ENCODE measurements at places on chromosomes 3 and 15.

- DNase-seq = no peak
Observed at GRCh38 chr15:92654662-92655061, 913 bp downstream of the FAM174B start.

GRCh38 chr15:68278595-68279405 lies 1.3 kb downstream of the FEM1B start:
- no peak for DNase-seq

- DNase-seq = no peak
Observed at GRCh38 chr3:27500035-27500434, 15.9 kb upstream of the SLC4A7 start.

GRCh38 chr3:35602395-35602936 lies 36.9 kb upstream of the ARPP21 start:
- DNase-seq = no peak

DNA sequence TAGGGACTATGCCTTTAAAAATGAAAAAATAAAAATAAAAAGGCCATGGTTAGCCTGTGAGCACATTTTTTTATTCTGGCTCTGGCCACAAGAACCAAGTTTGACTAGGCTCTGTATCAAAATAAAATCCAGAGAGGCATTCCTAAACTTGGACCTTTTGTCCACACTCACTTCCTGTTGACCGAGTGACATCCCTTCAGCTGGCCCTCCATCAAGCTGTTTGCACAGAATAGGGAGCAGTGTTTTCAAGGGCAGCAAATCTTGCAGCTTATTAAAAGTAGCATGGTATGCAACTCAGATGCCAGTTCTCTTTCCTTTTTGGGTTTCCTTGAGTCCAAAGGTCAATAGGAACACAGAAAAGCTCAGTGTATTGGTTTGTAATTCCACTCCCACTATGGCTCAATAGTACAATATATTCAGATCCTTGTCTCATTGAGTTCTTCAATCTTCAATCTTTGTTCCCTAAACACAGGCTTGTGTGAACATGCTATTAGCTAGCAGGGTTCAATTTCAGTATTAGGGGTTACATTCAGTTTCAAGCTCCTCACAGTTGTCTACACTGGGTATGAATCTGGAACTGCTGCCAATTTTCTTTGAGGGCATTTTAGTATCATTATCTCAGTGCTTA lies 244.5 kb downstream of the RBMS3 start:
- no peak for DNase-seq

- no peak for DNase-seq
Observed at GRCh38 chr15:33913459-33913858, 54.8 kb upstream of the CHRM5 start.

- DNase-seq = no peak
Observed at GRCh38 chr3:112000966-112001365, 2.2 kb downstream of the TAGLN3 start.

All from GM12864 (cell line).